ENCODE measurements at places on chromosomes 12 and 14.

- DNase-seq = no peak
These were observed 748.8 kb downstream of the C12orf50 start for GRCh38 chr12:87280356-87280755.

DNA sequence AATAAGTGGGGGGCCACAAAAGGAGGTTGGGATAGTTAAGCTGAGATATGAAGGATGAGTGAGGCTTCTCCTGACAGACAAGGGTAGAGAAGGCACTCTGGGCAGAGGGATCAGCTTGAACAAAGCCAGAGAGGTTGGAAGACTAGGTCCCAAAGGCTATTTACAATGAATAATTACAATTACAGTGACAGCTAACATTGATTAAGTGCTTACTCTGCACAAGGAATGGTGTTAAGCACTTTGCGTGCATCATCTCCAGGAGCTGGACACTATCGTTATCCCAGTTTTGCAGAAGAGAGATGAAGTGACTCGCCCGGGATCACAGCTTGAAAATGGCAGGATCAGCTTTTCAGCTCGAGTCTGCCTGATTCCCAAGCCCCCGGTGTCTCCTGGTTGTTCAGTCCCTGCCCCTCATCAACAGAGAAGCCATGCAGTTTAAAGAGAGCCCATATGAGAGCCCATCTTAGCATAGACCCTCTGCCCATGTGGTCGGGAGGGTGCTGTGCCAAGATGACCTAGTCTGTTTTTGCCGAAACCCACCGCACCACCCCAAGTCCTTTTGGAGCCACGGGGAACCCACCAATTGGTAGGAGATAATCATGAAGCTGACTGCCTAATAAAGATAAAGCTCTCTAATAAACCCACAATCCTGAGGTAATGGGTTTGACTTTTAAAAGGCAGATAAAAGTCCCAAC, 89.9 kb upstream of the HSPB8 start:
- no peak for DNase-seq

DNA sequence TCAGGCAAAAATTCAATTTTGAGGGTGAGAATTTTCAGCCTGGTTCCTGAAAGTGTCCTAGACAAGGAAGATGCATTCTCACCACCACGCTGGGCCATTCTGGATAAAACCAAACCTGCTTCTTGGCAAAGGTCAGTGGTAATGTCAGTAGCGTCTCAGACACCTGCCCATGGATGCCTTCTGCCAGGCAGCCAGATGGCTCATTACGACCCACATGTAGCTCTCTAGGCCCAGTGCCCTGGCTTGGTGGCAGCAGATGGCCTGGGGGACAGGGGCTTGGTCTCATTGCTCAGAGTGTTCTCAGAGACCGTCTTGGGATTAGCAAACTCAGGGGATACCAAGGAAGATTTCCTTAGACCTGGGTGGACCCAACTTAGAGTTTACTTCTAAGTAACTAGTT, 105.1 kb downstream of the ARF6 start:
- DNase-seq = peak; percentile 44

DNA sequence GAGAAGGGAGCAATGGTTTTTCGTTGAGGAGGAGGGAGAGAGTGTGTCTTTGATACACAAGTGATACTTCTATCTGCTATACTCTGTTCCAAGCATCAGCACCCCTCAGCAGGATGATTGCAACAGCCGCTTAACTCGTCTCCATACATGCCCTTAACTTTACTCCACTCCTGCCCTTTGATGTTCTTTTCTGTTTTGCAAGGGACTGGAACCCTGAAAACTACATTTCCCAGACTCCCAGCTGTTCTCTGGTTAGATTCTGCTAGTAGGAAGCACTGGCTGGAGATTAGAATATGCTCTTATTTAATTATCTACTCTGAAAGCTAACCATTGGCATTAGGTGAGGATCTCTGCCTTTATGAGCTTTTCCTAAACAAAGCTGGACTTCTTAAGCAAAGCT, 23.5 kb upstream of the CRADD start:
- no peak for DNase-seq

GRCh38 chr12:25775968-25776367, 182.5 kb upstream of the RASSF8 start:
- DNase-seq = no peak

DNA sequence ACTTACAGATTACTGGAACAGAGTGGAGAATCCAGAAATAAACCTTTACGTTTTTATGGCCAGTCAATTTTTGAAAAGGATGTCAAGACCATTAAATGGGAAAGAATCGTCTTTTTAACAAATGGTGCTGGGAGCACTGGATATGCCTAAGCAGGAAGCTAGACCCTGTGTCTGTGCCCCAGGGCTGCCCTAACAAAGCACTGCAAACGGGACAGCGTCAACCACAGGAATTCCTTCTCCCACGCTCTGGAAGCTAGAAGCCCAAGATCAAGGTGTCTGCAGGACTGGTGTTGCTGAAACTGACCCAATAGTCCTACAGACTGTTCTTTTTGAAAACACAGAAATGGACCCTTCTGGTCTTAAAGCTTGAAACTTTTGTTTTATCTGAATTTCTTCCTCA, 9.3 kb upstream of the TMEM121 start:
- DNase-seq = no peak

GRCh38 chr12:131166717-131167116, 213.0 kb downstream of the ADGRD1 start:
- no peak for DNase-seq

DNA sequence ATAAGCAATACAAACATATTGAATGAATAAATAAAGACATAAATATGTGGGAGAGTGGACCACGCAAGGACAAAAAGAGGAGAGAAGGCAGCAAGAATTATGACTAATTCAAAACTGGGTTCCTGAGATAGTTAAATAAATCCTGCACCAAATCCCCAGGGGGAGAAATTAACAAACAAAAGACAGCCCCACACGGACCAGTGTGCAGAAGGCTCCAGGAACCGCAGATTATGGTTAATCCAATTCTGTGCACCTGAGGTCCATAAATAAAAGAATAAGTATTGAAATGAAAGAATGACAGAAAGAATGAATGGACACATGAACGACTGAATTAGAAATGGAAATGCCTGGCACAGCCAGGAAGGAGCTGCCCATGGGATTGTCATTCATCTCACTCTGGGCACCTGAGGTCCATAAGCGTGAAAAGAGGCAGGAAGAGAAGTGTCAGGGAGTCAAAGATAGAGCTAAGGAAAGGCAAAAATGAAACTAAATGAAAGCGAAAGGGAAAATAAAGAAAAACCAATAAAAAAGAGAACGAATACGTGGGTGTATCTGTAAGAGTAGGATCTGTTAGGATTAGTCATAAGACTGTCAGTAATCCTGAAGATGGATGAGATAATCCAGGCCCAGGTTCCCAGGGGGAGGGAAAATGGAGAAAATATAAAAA, 23.3 kb downstream of the MEG3 start:
- no peak for DNase-seq

DNA sequence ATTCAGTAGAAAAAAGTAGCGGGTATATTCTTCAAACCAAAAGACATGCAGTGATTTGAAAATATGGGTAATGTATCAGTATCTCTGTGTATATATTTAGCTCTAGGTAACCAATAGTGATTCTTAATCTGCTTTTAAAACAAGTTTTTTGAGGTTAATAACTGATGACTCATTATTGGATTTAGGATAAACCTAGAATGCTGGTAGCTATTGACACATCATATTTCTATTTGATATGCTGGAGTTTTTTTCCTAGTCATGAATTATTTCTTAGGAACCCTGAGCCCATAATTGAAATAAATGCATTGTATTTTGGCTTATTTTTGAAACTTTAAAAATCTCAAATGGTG, 15.5 kb downstream of the ARF6 start:
- DNase-seq = no peak

DNA sequence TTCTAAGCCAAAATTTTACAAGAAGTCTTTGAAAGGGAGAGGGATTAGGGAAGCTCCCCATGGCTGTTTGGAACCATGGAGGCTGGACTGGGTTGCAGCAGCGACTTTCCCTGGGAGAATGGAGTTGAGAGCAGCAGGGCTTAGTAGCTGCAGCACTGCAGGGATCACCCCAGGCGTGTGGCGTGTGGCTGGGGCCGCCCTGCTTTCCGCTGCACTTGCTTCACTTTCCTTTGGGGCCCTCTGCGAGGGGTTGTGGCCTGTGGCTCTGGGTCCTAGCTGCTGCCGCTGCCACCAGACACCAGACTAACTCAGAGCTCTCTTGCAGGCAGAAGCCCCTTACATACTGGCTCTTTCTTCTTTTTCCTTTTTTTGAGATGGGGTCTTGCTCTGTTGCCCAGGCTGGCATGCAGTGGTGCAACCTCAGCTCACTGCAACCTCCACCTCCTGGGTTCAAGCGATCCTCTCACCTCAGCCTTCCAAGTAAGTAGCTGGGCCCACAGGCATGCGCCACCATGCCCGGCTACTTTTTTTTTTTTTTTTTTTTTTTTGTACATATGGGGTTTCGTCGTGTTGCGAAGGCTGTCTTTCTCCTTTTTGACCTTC, 25.4 kb downstream of the CCDC62 start:
- no peak for DNase-seq

DNA sequence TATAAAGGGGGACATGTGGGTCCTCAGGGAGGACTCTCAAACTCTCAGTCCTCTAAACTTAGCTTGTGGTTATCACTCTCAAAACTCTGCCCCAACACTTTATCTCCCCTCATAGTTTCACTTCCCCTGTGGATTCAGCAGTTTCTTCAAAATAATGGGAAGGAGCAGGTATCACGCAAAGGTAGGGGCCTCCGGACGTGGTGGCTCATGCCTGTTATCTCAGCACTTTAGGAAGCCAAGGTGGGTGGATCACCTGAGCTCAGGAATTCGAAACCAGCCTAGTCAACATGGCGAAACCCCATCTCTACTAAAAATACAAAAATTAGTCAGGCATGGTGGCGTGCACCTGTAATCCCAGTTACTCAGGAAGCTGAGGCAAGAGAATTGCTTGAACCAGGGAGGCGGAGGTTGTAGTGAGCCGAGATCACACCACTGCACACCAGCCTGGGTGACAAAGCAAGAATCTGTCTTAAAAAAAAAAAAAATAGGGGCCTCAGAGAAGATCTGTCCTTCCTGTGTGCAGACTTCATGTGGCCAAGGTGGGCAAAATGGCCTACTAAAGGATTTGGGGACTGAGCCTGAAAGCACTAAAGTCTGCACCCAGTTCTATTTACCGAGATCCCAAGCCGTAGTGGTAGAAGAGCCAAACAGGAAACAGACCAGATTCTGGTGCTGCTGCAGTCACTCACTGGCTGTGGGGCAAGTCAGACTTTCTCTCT, 6.4 kb downstream of the ITGB7 start:
- no peak for DNase-seq

- no peak for DNase-seq
These were observed 56.9 kb downstream of the CDC42BPB start for GRCh38 chr14:103000291-103000921.

DNA sequence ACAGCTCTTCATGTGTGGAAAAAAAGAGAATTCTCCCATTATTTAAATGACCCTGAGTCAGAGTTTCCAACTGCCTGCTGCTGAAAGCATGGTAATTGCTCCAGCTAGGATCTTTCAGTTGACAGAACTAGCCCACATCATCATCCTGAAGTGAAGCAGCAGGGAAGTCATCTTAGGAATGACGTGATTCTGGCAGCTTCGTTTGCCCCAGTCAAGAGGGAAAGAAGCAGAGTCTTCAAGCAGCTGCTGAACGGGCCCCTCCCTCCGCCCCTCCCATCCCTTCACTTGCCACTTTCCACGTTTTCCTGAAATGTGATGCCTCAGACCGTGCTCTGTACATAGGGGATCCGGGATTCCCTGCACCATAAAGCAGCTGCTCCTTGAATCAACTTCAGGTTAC, 455.0 kb upstream of the TMEM132C start:
- no peak for DNase-seq

GRCh38 chr12:71865166-71865713, 25.7 kb downstream of the TBC1D15 start:
- DNase-seq = no peak

GRCh38 chr12:56078931-56079722, 838 bp upstream of the ERBB3 start:
- peak; percentile 95 for DNase-seq

GRCh38 chr12:59823567-59823966, 227.7 kb downstream of the SLC16A7 start:
- DNase-seq = no peak

DNA sequence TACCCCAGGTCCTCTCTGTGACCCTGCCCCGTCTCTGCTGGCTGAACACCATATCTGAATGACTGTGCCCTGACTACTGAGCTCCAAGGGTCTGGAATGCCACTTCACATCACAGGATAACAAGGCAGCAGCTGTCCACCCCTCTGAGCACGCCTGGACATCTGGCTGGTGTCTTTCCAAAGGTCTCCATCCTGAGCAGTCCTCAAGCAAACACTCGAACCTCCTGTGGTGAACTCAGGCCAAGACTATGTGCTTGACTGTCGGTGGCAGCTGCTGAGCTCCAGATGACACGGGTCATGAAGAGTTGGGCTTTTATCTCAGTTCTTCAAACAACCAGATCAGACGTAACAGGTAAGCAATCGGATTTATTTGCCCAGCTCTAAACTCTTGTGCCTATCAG, 117.2 kb upstream of the BCL2L14 start:
- no peak for DNase-seq

DNA sequence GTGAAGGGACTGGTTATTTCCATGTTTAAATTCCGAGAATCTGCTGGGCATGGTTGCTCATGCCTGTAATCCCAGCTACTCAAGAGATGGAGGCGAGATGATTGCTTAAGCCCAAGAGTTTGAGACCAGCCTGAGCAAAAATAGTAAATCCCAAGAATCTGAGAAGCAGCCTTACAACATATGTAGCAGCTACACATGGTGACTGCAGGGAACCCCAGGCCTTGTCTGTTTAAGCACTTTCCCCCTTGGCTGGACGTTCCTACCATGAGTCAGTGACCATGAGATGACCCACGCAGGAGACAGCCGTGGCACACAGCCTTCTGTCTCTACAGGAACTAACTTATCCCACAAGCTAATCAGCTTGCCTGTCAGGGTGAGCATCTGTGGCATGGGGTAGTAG, 5.5 kb upstream of the SLC24A4 start:
- DNase-seq = peak; percentile 59

DNA sequence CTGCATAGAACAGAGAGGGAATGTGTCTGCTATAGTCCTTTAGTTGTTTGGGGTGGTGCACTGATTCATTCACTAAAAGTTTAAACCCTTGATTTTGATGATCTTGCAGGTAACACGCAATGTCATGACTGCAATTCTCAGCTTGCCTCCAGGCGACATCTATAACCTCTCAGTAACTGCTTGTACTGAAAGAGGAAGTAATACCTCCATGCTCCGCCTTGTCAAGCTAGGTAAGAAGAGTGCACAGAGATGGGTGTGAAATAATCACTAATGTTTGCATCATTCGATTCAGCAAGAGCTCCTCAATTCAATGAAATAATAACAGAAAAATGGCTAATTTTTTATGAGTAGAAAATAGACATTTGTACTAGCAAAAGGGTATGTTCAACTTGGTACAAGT, 203.7 kb downstream of the PTPRO start:
- no peak for DNase-seq

- no peak for DNase-seq
These were observed 63.6 kb upstream of the NUDT4 start for GRCh38 chr12:93314177-93314497.

- no peak for DNase-seq
These were observed 321.4 kb upstream of the LRFN5 start for GRCh38 chr14:41285186-41285748.
